ENCODE measurements at places on chromosomes 1 and 21.

GRCh38 chr1:29455781-29456180 is 219.5 kb downstream of the PTPRU start:
- no peak for DNase-seq

DNA sequence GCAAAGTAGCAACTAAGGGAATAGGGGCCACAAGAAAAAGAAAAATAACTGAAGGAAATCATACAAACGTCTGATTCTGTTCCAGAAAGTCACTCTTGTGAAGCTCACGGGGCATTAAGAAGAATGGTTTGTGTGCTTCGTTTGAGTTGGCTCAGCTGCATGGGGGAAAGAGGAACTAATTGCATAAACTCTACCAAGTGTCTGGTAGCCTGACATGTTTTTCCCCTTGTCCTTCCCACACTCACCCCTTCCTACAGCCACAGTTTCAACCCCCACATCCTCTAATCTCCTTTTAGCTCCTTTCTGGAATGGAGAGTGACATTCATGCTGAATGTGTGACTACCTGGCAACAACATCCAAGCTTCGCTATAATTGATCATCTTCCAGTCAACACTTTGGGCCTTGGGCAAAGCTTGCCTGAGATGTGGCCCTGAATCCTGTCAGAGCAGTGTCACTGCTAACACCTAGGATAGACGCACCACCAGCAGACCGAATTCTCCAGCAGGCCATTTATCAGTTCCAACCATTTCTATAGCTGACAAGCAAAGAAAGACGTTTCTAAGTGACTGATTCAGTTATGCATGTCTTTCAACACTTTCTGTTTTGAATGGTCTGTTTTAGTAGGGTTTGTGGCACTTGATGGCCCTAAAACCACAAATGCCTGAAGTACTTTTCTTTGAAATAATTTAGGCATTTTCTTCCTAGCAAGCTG is 439.6 kb downstream of the TTLL7 start:
- no peak for DNase-seq

DNA sequence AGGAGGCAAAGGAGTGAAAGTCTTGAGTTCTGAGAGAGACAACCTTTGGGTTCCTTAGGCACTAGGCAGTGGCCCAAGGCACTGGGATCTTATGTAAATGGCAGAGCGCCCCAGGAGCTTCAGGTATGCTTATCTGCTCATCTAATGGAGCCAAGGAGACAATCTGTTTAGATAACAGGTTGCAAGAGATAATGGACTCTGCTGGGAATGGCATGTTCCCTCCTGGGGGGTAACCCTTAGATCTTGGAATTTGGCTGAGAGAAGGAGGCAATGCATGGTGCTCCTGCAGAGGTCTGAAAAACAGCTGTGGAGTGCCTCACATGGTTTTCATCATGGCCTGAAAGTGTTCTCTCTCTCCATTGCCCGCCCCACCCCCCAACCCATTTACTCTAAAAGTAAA is 44.1 kb upstream of the WLS start:
- DNase-seq, result no peak

GRCh38 chr1:14165371-14165801 is 433.1 kb upstream of the KAZN start:
- DNase-seq, result no peak

- DNase-seq, result no peak
Observed at GRCh38 chr21:46172863-46173528, 11.3 kb downstream of the SPATC1L start.

DNA sequence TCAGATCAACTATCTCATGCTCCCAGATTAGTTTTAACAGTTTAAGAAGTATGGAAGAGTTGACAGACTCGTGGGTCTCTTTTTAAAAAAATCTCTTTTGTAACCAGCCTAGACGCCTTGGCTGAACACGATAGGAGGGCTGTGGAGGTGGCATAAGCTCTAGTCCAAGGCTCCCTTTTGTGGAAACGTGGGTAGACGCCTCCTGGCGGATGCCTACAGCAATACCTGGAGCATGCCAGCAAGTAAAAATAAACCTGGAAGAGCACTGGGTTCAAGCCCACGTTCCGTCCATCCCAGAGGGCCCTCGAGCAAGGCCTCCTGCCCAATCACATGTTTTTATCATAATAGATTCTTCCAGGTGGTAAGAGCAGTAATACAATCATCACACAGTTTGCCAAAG is 87.9 kb downstream of the RGS7 start:
- DNase-seq, result no peak

- no peak for DNase-seq
Observed at GRCh38 chr1:24454673-24455072, 39.1 kb downstream of the NIPAL3 start.

GRCh38 chr21:34883491-34884271 is 165.4 kb downstream of the RUNX1 start:
- DNase-seq, result no peak

DNA sequence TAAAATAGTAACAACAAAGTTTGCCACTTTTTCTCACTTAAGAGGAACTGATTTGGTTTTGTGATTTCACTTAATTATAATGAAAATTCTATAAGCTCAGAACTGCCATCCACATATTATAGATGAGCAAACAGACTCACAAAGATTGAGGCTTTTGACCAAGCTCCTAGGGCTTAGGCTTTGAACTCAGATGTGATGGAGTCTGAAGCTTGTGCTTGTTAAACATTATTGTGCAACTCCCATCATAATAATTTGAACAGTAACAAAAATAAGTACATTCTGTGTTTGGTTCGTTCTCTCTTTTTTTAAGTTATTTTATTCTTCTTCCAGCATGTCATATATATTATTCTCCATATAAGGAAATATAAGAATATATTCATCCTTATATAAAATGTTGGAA is 403.4 kb downstream of the PTPRC start:
- DNase-seq, result no peak

DNA sequence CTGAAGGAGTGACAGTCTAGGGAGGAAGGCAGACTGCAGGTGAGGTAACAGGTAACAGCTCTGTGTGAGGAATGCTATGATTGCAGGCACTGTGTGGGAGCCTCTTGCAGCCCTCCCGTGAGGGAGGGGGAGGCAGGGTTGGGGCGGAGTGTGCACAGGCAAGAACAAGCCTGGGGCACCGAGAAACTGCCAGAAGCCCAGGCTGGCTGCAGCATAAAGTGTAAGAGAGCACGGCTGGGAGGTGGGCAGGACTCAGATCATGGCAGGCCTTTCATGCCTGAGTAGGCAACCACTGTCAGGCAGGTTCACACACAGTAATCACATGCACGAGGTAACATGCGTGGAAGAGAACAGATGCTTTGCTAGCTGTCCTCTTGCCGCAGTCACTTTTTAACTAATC is 11.3 kb upstream of the RHEX start:
- DNase-seq, result no peak

- no peak for DNase-seq
Observed at GRCh38 chr21:28253338-28253737, 739.3 kb downstream of the LTN1 start.

GRCh38 chr1:62142496-62142895 is 52.2 kb upstream of the L1TD1 start:
- DNase-seq, result no peak

Data from D721Med (cell line).